ENCODE measurements at places on chromosomes 4 and X.
A peak's percentile ranks its signal among the peaks of the same experiment; 100 is the strongest.

GRCh38 chr4:116638592-116638991 is 446.8 kb downstream of the TRAM1L1 start:
- DNase-seq: no peak

DNA sequence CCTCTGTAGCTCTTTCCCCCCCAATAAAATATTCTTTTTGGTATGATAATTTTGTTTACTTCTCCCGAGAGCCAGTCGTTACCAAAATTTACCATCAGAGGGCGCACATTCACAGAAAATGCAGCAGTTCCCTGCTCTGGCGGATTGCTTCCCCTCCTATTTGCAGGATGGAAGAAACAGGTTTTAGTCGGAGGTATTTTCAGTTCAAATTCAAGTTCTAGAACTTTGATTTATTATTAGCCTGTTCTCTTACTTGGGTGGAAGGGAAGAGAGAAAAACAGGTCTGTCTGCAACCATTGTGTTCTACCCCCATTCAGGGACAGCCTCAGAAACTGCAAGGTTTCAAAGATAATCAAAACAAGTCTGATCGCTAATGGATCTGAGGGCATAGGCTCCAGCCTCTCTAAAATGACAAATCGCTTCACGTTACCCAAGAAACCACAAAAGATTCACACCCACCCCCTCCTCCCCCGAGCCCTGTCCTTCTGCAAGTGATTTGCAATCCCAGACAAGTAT is 263.8 kb upstream of the RPS6KA3 start:
- DNase-seq: peak; percentile 29

DNA sequence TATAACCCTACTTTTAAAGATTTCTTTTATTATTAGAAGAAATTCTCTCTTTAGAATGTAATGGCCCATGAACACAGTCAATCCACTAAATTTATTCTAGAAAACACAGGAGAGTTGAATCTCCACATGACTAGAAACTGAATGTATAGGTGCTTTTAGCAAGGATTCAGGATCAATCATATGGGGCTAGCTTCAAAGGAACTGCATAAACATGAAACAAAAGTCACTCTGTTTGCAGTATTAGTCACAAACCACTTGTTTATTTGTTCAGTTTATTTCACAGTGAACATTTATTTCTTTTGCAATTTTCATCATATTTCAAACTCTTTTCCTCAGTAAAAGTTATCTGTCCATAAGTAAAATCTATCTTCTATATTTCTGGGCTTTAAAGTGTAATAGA is 1604.6 kb downstream of the PCDH18 start:
- no peak for DNase-seq

DNA sequence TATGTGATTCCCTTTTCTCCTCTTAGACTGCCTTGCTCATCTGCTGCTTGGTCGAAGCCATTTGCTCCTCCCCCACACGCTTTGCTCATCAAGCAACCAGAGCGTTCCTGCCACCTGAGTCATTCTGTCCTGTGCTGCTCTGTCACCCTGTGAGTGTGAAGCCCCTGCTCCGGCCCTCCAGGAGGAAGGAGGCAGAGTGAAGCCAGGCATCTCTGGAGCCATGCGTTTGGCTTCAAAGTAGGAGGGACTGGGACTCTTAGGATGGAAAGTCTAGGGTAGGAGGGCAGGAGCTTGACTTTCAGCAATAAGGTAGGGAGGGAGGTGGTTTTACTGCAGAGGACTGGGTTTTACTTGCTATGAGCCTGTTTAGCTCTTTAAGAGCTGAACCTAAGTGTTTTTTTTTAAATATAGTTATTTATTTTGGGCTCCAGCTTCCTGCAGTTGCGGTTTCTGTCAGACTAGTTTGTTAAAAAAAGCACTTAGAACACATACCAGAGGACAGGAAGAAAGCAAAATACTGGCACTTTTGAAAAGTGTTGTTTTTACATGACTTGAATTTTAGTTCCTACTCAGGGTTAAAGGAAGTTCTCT is 63.6 kb downstream of the SPINK2 start:
- DNase-seq: no peak

- no peak for DNase-seq
These were observed 50.2 kb downstream of the DDX3X start for GRCh38 chrX:41384051-41384705.

GRCh38 chr4:62087706-62088105 is 887.6 kb downstream of the ADGRL3 start:
- DNase-seq: no peak

GRCh38 chr4:2263926-2264321 is 2.0 kb upstream of the MXD4 start:
- no peak for DNase-seq

DNA sequence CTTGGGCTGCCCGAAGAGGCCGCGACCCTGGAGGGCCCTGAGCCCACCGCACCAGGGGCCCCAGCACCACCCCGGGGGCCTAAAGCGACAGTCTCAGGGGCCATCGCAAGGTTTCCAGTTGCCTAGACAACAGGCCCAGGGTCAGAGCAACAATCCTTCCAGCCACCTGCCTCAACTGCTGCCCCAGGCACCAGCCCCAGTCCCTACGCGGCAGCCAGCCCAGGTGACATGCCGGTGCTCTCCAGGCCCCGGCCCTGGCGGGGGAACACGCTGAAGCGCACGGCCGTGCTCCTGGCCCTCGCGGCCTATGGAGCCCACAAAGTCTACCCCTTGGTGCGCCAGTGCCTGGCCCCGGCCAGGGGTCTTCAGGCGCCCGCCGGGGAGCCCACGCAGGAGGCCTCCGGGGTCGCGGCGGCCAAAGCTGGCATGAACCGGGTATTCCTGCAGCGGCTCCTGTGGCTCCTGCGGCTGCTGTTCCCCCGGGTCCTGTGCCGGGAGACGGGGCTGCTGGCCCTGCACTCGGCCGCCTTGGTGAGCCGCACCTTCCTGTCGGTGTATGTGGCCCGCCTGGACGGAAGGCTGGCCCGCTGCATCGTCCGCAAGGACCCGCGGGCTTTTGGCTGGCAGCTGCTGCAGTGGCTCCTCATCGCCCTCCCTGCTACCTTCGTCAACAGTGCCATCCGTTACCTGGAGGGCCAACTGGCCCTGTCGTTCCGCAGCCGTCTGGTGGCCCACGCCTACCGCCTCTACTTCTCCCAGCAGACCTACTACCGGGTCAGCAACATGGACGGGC is 579 bp downstream of the ABCD1 start:
- DNase-seq: no peak

DNA sequence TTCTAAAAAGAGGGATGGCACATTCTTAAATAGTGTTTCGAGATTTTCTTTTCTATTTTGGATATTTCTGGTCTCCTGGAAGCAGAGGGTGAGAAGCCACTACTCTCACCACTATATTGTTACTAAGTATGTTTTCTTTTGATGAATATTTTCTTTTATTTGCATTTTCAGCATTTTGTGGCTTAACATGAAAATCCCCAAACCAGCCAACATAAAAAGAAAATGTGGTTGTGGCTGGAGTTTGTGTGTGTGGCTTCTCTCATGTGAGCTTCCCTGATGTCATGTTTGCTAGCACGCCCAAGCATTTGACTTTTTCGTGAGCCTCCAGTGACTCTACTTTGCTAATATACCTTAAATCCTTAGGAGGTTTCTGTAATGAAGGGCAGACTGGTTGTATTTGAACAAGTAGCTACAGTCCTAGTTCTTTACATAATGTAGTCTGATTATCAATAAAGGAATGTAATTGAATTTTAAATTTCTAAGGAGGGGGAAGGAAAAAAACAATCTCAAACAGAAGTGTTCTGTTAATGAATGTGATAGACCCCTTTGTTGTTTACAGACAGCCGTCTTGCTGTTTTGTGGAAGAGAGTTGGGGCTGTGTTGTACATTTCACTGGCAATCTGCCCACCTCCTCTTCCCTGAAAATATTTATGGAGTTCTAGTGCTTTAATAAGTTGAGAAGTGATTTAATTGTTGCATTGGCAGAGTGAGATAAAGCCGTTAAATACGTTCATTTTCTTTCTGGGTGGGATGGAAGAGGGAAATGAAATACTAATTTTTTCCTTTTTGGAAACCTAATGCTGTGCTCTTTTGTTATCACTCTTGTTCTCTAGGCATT is 114.6 kb downstream of the ARHGAP10 start:
- no peak for DNase-seq

DNA sequence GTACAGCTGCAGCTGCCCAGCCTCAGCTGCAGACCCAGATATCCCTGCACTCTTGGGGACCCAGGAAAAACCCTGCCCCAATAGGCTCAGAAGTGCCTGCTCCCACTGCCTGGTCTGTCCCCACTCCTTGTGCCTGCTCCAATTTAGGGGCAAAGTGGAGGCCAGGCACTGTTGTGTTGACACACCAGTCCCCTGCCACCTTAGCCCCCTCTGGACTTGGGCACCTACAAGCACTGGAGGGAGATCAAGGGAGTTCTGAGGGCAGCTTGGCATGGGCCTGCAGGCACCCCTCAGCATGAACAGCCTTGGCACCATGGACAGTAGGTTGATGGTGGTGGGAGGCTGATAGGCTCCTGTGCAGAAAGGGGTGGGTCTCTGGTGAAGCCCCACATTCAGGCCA is 2020.8 kb upstream of the ADGRL3 start:
- DNase-seq: no peak

GRCh38 chrX:153342762-153343558 is 9.0 kb downstream of the ZNF275 start:
- DNase-seq: no peak

- peak; percentile 7 for DNase-seq
These were observed 843.4 kb downstream of the FSTL5 start for GRCh38 chr4:161320377-161320776.

GRCh38 chr4:115537387-115537786 is 424.0 kb upstream of the NDST4 start:
- DNase-seq: no peak

- no peak for DNase-seq
These were observed 125.8 kb upstream of the RXFP1 start for GRCh38 chr4:158395889-158396288.

DNA sequence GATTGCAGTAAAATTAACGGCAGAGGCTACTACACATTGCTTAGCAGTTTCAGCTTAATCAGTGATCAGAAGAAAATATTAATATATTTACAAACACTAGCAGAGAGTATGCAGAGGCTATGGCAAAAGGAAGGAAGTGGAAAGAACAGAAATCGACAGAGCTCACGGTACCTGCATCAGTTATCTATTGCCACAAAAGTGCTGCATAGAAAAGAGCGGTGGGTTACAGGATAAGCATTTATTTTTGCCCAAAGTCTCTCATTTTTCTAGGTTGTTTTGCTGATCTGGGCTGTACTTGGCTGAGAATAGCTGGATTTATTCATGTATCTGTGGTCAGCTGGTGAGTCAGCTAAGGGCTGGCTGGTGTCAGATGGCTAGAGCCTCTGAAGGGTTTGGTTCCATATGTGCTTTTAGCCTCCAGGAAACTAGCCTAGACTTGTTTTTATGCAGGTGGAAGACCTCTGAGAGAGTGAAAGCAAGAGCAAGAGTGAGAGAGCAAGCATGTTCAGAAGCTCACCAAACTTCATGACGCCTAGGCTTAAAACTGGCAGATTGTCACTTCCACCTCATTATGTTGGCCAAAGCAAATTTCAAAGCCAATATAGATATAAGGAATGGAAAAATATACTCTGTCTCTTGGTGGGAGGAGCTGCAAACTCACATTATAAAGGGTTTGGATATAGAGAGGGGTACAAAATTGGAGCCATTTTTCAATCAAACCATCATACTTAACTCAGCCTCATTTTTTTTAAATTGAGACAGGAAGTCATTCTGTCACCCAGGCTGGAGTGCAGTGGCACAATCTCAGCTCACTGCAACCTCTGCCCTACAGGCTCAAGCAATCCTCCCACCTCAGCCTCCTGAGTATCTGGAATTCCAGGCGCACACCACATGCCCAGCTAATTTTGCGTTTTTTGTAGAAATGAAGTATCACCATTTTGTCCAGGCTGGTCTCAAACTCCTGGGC is 153.2 kb upstream of the RPL34 start:
- DNase-seq: no peak

GRCh38 chr4:128565565-128566186 is 243.8 kb upstream of the JADE1 start:
- DNase-seq: no peak

DNA sequence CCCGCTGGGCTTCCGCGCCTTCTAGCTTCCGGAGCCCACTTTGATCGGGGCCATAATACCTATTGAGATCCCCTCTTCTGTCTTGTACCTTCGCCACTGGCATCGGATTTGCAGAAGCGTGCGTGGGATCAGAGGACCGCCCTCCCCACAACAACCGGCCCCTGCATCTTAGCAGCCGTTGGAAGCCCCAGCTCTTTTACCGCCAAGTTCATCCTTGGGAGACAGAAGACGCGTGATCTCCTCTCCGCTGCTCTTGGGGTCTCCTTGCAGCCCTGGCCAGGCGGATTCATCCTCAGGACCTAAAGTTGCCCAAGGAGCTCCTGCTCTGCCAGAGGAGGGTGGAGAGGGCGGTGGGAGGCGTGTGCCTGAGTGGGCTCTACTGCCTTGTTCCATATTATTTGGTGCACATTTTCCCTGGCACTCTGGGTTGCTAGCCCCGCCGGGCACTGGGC is 1.6 kb downstream of the SLIT2 start:
- no peak for DNase-seq

GRCh38 chr4:172818901-172819300 is 349.7 kb upstream of the GALNT7 start:
- no peak for DNase-seq

- DNase-seq: peak; percentile 6
These were observed 71.4 kb downstream of the RTL5 start for GRCh38 chrX:72060196-72060920.

- peak; percentile 2 for DNase-seq
These were observed 1365.2 kb downstream of the STIM2 start for GRCh38 chr4:28225689-28226353.

DNA sequence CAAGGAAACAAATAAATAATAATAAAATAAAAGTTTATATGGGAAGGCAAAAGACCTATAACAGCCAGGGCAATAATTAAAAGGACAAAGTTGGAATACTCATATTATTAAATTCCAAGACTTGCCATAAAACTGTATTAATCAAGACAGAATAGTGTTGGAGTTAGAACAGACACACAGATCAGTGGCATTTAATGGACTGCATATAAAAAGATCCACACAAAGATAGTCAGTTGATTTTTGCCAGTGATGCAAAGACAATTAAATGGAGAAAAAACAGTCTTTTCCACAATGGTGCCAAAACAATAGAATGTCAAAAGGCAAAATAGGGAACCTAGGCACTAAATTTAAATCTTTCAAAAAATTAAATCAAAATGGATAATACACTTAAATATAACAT is 587.1 kb upstream of the GRIA3 start:
- DNase-seq: no peak

- no peak for DNase-seq
These were observed 15.2 kb upstream of the HERC5 start for GRCh38 chr4:88441696-88442095.

- no peak for DNase-seq
These were observed 239.4 kb downstream of the SPATA18 start for GRCh38 chr4:52290466-52290865.

- no peak for DNase-seq
These were observed 563.9 kb downstream of the GRXCR1 start for GRCh38 chr4:43456383-43456782.

DNA sequence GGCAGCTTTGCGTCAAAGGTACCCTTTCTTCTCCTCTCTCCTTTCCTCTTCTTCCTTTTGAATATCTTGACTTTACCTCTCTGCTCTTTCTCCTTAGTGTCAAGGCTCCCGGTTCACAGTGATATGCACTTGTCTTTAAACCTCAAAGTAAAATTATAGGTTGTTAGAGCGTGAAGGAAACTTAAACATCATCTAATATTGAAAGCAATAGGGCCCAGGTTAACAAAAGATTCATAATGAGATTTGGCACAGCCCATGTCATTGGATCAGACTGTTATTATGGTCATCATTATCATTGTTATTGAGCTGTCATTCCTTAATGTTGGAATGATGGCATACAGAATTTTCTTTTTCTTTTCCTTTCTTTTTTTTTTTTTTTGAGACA is 32.5 kb downstream of the FTHL17 start:
- DNase-seq: no peak

- DNase-seq: no peak
These were observed 54.2 kb downstream of the SUPT20HL2 start for GRCh38 chrX:24259544-24260240.
